Stimulated activated CD4-positive, alpha-beta T cell treated with anti-CD3 and anti-CD28 coated beads, Interleukin-1b, Interleukin-23, amount 100 ng/mL, for 4 hours (primary cell): ENCODE measurements at places on chromosomes 6 and 20.

DNA sequence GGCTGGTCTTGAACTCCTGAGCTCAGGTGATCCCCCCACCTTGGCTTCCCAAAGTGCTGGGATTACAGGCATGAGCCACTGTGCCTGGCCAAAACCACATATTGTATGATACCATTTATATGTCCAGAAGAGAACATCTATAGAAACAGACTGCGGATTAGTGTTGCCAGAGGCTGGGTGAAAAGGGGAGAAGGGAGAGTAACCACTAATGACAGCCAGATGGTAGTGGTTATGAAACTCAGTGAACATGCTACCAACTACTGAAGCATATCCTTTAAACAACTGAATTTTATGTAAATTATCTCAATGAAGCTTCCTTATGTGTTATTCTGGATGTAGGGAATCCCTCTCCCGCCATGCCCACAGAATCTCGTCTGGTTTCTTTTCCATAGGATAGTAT, 15.7 kb downstream of the SLC23A2 start:
- DNase-seq = no peak

DNA sequence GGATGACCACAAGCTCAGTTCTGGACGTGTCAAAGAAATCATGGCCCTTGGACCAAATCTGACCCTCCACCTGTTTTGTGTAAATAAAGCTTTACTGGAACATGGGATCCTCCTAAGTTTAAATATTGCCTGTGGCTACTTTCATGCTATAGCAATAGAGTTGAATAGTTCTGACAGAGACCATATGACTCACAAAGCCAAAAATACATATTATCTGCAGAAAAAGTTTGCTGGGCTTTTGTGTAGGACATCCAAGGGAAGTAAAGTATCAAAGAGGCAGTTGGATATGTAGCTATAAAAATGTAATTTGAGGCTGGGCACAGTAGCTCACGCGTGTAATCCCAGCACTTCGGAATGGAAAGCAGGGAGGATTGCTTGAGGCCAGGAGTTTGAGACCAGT, 78.9 kb downstream of the TOX2 start:
- no peak for DNase-seq

DNA sequence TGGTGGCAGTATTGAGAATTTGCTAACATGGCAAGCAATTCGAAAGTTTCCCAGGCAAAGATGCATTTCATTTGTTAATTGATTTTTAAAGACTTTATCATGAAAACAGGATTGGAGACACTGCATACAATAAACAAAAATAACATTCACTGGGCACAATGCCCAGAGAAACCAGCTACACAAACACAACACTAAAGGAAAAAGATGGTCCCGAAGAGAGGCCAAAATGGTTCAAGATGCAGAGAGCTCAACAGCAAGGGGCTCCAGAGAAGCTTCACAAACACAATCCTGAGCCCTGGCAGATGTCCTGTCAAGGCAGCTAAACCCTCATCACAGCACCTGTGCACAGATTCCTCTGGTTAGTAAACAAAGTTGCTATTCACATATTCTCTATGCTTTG, 79.3 kb downstream of the INSM1 start:
- DNase-seq = no peak

GRCh38 chr20:64077094-64077493, 2.2 kb downstream of the RGS19 start:
- no peak for DNase-seq

GRCh38 chr20:45105317-45105716, 4.4 kb upstream of the KCNS1 start:
- DNase-seq = no peak

GRCh38 chr6:33906439-33906838, 102.6 kb upstream of the MLN start:
- DNase-seq = no peak

DNA sequence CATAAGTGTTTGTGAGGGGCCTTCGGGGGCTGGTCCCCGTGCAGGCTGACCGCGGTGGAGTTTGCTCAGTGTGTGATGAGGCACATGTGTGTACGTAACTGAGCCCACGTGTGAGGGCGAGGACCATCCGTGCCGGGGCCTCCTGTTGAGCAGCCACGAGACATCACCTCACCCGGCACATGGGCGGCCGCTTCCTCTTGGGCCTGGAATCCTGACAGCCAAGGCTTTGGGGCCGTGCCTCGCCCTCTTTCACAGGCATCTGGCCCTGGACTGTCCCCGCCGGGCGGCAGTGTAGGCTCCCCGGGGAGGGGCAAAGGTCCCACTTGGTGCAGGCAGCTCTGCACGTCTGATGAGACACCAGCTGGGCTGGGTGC, 202.3 kb downstream of the DLL1 start:
- no peak for DNase-seq

DNA sequence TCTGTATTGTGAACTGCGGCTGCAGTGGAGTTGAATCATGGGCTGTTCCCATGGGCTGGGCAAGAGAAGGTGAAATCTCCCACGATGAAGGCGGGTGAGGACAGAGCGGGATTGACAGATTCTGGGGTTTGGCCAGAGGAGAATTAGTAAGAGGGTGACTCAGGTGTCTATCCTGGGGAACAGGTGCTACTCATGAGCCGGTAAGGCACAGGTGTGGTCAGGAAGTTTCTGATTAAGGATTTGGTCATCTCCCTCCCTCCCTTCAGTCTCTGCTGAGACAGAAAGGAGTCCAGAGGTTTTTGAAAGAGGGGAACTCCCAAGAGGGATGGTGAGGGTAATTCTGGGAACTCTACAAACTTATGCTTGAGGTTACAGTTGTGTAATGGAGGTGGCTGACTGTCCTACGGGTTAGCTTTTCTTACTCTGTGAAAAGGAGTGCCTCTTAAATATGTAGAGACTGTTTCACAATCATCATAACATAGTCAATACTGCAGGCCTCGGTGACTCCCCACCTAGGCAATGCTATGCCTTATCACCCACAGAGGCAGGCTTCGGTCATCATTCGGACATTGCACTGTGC, 31.5 kb downstream of the SERPINB1 start:
- DNase-seq = no peak

DNA sequence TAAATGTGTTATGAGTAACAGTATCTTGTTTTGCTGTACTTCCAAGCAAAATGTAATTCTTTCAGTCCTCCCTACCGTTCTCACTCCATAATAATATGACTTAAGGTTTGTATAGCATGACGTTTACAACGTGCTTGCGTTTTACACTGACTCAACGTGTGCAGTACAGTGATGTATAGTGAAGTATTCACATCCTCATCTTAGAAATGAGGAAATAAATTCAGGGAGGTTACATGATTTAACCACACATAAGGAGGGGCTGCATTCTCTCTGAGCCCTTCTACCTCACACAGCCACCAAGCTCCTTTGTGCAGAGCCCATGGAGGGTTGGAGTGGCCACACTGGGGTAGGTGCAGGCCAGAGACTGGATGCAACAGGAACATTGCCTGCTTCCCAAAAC, 164.5 kb downstream of the MTHFD1L start:
- DNase-seq = no peak

GRCh38 chr6:41463062-41463930, 82.9 kb upstream of the FOXP4 start:
- no peak for DNase-seq

GRCh38 chr20:11672959-11673358, 244.7 kb upstream of the BTBD3 start:
- no peak for DNase-seq

- DNase-seq = no peak
These were observed 408.6 kb downstream of the RNF144B start for GRCh38 chr6:18795726-18796125.

DNA sequence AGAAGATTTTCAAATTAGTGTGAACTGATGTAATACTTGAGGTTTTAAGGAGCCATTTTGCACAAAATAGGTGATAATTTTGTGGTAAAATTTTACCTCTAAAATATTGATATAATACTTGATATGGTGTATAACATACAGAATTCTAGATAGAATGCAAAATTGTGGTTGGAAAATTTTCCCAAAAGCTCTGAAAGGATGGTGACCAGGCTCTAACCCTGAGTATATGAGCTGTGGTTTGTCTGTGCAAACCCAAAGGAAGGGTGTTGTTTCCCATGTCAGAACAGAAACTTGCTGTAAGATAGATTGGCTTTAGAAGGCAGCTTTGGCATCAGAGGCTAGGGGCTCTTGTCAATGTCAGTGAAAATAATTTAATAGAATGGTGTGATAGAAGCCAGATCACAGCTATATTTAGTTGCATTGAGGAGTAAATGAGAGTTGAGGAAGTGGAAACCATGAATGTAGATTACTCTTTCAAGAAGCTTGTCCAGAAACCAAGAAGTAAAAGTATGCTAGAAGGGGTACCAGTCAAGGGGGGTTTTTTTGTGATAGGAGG, 257.7 kb downstream of the FARS2 start:
- no peak for DNase-seq

GRCh38 chr20:18187020-18187419, 49.4 kb downstream of the KAT14 start:
- no peak for DNase-seq

DNA sequence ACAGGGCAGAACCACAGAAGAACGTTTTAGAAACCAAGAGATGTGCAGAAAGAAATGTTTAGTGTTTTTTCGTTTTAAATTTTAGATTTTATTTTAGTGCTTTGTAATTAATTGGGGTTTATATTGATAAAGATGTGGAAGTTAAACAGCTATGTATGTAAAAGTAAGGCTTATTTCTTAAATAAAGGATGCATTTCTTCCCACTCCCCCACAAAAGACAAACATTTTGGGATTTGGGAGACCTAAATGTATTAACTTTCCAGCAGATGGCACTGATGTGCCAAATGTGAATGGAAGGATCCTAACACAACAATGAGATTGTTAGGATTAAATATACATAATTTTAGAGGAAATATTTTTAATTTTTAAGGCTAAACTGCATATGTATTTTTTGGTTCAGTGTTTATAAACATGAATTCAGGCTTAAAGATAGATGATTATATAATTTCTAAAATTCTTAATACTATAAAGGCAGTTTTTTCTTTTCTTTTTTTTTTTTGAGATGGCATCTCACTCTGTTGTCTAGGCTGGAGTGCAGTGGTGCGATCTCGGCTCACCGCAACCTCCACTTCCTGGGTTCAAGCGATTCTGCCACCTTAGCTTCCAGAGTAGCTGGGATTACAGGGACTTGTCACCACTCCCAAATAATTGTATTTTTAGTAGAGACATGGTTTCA, 12.0 kb downstream of the PFDN4 start:
- no peak for DNase-seq

DNA sequence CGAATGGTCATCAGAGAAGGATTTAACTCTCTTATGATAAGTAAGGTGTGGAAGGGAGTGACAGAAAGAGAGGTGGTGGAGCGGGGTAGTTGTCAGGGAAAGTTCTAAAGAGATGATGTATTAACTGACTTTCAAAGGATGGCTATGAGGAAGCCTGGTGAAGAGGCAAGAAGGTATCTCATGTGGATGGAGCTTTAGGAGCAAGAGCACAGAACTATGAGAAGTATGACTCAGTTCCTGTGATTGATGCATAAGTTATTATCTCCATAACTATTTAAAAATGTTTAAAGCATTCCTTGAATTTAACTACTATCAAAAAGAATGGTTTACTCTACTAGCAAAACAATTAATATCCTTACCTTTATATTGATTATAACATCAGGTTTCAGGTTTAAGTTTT, 28.8 kb downstream of the AK9 start:
- no peak for DNase-seq

DNA sequence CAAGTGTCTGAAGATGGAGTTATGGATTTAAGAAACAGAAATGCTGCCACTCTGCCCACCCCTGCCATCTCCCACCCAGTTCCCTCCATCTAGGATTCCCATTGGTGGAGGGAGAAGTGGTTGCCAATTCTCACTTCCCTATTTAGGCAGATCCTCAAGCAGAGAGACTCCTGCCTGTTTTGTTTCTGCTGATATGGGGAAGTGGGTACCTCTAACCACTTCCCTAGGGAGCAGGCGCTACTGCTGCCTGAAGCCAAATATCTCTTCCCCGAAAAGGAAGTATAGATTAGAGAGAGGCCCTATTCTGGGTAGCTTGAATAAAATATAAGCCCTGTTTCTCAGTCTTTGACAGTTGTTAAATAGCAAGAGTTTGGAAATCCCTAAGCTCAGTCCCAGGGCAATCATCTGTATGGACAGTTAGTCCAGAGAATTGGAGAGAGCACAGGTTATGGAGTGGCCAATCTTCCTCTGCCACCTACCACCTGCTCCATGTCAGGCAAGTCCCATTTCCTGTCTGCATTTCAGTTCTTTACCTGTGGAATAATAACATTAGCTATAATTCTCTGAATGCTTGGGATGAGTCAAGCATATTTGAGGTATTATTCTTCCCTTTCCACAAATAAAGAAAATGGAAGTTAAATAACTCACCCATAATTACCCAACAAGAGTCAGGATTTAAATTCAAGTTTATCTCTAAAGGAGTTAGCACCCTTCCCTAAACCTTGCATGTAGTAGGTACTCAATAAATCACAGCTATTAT, 2.6 kb upstream of the ADGB start:
- DNase-seq = no peak

GRCh38 chr6:52558266-52559000, 18.4 kb downstream of the TRAM2 start:
- no peak for DNase-seq

- no peak for DNase-seq
These were observed 581.0 kb upstream of the MAP3K7 start for GRCh38 chr6:91167846-91168245.

DNA sequence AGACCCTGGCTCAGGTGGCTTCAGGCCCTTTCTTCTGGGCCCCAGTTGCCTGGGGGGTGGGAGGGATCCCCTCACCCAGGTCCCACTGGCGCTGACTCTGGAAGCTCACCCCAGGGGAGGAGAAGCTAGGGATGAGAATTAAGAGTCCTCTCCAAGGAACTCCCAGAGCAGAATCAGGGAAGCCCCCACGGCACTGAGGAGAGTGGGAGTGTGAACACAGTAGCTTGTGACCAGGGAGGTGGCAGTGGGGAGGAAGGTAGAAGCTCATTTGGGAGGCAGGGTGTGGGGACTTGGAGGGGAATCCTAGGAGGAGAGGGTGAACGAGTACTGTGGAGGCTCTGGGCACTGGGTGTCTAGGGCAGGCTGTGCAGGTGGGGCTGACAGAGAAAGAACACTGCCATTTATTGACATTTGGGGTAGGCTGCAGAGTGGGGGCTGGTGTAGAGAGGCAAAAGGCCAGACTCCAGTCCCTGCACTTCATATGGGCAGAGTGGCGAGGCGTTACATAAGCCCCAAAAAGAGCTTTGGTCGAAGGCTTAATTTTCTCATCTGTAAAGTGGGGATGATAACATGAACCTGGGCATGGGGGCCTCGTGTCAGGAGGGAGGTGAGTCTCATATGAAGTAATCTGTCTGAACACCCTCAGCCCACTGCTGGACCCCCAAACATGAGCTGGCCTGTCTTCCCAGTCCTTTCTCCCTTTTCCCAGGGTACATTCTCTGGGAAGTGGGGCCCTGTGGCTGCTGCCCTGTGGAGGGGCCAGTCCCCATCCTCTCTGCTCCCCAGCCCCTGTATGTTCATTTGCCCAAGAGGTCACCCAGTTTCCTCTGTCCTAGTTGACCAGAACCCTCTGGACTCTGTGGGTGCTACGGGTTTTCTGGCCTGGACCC, 80.5 kb downstream of the VEGFA start:
- no peak for DNase-seq

GRCh38 chr6:84026721-84027164, 6.8 kb upstream of the MRAP2 start:
- DNase-seq = no peak
